Stimulated activated CD8-positive, alpha-beta memory T cell treated with anti-CD3 and anti-CD28 coated beads, Interleukin-7, amount 100 ng/mL, for 48 hours (primary cell): ENCODE measurements at places on chromosomes 1 and 21.
A peak's percentile ranks its signal among the peaks of the same experiment; 100 is the strongest.

DNA sequence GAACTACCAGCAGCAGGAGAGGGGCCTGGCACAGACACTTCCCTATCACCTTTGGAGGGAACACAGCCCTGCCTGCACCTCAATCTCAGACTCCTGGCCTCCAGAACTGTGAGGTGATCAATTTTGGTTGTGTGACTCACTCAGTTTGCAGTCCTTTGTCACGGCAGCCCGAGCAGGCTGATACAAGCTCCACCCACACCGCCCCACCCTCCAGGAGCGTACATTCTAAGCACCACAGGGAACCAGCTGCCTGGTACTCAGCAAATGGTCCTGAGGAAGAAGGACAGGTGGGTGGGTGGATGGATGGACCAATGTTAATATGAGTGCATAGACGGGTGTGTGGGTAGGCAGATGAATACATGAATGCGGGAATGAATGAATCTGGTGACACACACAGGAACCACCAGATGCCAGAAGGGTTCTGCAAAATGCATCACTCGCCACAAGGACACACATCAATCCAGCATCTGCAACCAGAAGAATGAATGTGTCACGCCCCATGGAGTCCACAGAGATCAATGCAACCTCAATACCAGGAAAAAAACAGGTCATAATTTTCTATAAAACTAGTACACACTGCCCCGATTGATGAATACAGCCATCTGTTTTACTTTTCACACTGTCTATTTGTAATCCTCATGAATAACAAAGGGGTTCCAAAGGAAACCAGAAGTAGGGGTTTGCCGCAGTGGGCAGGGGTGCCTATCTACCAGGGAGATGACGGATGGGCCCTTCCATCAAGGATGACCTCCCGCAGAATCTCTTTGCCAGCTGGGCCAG is 284.5 kb downstream of the NPHP4 start:
- DNase-seq = no peak

GRCh38 chr1:167249702-167250101 is 29.0 kb downstream of the POU2F1 start:
- no peak for DNase-seq

DNA sequence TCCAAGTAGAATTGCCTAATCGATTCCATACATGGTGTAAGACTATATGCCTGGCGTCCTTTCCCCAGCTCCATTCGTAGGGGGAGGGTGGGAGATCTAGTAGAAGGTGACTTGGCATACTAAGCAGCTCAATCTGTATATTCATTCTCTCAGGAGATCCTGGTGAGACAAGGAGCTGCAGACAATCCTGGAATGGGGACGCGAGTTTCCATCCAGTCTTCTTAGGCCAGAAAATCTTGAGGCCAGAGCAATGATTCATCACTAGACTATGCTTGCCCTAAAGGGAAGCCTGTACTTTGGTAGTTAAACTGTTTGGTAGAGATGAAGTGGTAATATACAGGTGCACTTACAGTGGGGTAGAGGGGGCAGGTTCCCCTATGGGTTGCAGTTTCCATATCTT is 468.7 kb downstream of the ADGRL2 start:
- DNase-seq = no peak

DNA sequence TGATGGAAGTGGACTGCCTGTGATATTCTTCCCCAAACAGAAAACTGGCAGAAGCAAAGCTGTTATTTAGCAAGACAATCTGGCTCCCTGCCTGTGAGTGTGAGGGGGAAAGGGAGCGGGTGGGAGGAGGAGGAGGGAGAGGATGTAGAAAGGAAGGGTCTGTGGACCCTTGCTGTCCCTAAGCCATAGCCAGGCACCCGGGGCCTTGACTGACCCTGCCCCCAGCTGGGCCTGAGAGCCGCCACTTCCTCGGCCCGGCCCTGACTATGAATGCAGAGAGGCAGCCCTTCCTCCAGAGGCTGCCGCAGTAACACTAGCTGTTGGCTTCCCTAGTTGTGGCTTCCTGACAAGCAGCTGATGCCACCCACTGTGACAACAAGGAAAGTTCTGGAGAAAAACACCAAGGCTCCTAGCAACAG is 13.9 kb downstream of the PLA2G2F start:
- no peak for DNase-seq

GRCh38 chr21:45950740-45951515 is 30.6 kb upstream of the COL6A1 start:
- no peak for DNase-seq

DNA sequence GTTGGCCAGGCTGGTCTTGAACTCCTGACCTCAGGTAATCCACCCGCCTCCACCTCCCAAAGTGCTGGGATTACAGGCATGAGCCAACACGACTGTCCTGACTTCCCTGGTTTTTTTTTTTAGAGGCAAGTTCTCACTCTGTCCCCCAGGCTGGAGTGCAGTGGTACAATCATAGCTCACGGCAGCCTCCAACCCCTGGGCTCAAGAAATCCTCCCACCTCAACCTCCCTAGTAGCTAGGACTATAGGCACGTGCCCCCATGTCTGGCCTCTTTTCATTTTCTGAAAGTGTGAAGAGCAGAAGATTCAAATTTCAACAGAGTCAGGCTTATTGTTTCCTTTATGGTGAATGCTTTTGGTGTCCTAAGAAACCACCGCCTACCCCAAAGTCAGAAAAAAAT is 21.7 kb upstream of the SOX13 start:
- DNase-seq = no peak

DNA sequence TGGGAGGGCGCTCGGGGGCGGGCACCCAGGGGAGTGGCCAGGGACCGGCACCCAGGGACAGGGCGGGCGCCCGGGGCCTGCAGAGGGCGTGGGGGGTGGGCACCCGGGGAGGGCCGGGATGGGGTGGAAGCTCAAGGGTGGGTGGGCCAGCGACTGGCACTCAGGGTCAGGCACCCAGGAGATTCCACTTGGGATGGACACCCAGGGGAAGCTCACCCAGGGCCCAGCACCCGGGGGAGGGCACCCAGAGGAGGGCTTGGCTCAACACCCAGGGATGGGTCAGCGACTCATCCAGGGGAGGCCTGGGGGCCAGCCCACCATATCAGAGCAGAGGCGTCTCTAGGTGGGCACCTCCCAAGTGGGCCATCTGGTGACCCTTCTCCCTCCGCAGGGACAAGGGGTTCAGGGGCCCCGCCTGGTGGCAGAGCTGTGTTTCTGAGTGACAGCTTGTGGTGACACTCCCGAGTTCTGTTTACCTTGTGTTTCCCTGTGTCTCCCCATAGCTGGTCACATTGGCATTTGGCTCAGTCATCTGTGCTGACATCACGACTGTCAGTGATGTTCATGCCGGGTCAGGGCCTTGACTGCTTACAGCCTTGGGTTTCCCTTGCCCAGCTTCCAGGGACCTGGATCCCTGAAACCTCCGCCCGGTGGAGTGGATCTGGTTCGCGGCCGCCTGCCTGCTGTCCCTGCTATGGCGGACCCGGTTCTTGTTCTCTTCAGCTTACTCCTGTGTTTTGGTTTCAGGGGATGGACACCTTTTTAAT is 749 bp downstream of the IBA57 start:
- peak; percentile 25 for DNase-seq

- no peak for DNase-seq
Observed at GRCh38 chr1:40122855-40123254, 25.8 kb upstream of the PPT1 start.

DNA sequence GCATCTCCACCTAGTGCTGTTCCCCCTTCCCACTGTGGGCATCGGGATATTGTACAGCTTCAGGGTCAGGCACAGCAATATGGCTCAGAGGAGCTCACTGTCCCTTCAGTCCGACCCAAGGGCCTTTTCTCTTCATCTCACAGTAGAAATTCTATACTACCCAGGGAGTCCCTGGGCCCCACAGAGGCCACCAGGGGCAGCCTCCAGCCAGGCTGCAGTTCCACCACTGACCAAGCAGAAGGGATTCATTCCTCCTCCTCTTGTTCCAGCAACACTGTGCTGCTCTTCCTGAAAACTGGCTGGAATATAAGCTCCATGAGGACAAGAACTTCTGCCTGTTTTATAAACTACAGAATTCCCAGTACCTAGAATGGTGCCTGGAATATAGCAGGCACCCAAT is 70.5 kb downstream of the CD34 start:
- no peak for DNase-seq

GRCh38 chr21:15058854-15059263 is 5.9 kb downstream of the NRIP1 start:
- no peak for DNase-seq

DNA sequence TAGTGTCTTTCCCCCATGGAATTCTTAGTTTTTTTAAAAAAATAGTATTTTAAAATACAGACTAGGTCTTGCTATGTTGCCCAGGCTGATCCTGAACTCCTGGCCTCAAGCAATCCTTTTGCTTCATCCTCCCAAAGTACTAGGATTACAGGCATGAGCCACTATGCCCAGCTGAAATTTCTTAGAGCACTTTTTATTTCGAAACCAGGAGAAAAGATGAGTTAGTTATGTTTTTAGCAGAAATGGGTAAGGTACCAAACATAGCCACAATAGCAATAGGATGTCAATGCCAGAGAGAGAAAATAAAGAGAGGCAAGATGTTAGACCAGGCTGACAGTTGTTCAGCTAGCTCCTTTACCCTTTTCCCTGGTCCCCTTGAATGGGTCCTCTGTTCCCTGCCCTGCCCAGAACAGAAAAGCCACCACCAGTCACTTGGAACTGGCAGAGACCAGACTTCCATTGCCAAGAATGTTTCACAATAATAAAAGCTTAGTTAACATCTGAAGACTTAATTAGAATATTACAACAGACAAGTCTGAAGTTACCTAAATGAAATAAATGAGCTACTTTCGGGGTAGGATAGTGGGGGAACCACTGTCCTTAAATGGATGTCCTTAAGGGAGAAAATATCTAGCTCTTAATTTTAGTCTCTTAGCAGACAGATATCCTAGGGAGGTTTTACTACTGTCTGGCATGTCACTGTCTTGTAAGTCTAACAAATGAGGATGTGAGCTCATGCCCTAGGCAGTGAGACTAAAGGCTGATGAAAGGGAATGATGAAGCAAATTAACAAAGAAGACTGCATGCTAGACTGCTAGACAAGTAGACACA is 54.3 kb downstream of the ABL2 start:
- no peak for DNase-seq

DNA sequence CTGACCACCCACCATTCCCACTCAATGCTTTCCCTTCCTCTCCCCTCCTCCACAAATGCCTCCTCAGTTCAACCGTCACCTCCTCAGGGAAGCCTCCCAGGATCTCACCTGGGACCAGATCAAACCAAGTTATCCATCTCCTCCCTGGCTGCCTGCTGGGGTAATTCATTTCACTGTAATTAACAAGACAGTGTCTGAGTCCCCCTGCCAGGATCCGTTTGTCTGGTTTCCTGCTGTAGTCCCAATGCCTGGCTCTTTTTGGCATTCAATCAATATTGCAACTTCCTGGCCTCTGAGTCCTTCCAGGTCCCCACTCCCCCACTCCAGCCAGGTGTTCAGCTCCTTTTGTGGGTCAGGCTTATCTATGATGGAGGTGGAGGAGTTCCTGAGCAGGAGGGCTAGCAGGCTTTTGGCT is 687.7 kb downstream of the PTPRU start:
- no peak for DNase-seq

DNA sequence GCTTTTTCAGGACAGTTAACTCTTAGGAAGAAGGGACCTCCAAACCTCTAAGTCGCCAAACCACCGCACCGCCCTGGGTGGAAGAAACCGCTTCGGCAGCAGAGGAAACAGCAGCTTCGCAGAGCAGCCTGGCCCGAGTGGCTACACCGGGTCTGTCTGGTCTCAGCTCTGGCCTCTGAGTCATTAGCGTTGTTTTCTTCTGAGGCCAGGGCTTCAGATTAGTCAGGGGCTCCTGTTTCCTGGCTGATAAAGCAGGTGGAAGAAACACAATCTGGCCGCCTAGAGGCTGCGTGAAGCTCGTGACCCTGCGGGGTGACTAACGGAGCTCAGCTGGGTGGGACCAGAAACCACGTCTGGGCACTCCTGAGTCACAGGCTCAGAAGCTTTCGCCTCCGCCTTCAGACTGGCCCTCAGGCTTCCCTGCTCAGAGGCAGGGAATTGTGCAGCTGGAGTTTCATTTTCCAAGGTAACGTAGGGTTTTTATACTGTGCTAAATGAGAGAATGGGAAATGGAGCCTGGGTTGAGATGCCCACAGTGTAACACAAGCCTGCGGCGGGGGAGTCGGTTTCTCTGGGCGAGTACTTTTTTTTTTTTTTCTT is 44.9 kb downstream of the CHAF1B start:
- DNase-seq = peak; percentile 85

- no peak for DNase-seq
Observed at GRCh38 chr1:26345718-26346117, 8.2 kb downstream of the CRYBG2 start.

DNA sequence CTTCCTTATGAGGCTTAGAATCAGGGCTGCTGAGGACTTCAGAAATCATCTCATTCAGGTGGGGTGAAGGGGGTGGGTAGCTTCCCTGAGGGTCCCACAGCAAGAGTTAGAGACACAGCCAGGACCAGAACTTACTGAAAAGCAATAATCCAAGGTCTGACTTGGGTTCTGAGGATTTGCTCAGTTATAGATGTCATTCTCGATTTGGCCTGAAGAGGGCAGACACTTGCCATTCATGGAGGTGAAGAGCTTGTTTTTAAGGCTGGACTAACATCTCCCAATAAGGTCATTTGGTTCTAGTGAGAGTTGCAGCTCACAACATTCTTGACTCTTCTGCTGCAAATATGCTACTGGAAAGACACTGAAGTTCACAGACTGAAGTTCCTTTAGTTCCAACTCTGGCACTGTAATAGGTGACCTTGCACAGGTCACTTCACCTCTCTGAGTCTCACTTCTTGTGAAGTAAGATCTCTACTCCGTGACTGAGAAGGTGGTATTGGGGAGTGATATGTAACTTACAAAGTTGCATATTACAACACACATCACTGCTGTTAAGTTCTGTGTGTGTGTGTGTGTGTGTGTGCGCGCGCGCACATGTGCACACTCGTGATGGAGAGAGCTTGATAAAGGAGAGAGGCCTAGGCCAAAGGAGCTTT is 69.8 kb upstream of the DIRAS3 start:
- DNase-seq = no peak

GRCh38 chr1:222786121-222786520 is 28.7 kb upstream of the DISP1 start:
- no peak for DNase-seq

- no peak for DNase-seq
Observed at GRCh38 chr1:11804666-11805421, 920 bp downstream of the MTHFR start.

- no peak for DNase-seq
Observed at GRCh38 chr1:32357614-32358013, 4.7 kb downstream of the FAM229A start.

DNA sequence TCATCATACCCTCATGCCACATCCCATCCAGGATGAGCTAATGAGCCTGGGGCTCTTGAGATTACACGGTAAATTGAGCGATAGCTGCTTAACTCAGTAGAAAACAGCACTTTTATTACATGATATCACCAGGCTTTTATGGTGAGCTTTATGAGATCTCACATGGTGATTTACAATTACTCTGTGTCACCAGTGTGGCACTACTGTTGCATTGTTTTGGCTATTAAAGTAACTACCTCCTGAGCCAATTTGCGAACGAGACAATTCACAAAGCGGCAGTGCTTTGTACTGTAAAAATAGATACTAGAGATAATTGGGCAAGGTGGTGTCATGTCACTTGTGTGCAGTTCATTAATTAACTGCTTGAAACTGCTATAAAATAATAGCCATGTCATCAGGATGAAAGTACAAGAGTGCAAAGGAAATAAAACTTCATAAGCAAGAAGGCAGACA is 767.7 kb upstream of the ADGRL2 start:
- DNase-seq = no peak

- DNase-seq = no peak
Observed at GRCh38 chr21:37429356-37429755, 62.8 kb downstream of the DYRK1A start.

GRCh38 chr1:204962742-204963632 is 80.0 kb upstream of the CNTN2 start:
- DNase-seq = no peak

- DNase-seq = no peak
Observed at GRCh38 chr21:31900121-31900895, 27.5 kb downstream of the HUNK start.
